ENCODE measurements at places on chromosomes 4 and X.

DNA sequence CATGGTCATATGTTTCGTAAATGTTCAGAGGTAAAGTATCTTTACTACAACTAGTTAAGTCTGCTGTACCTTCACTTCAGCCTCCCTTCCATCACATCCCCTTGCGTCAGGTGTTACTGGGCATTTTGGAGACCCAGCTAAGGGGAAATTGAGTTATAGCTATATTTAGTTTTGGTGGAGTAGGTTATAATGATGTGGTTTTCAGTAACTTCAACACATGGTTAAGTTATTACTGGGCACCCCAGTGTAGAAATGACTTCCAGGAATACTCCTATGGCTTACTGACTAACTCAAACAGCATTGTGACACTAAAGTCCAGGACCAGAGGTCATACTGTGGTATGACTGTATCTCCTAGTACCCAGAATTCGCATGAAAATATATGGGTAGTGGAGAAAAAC, 23.4 kb upstream of the ACSL1 start:
- no peak for DNase-seq

- DNase-seq: no peak
Observed at GRCh38 chr4:127775843-127776242, 6.3 kb upstream of the HSPA4L start.

GRCh38 chrX:15416133-15416993, 32.1 kb upstream of the VEGFD start:
- DNase-seq: no peak

GRCh38 chr4:73704314-73705055, 35.9 kb upstream of the CXCL8 start:
- DNase-seq: no peak

GRCh38 chr4:42819863-42820514, 72.5 kb upstream of the GRXCR1 start:
- no peak for DNase-seq

GRCh38 chrX:110985470-110985869, 110.5 kb upstream of the PAK3 start:
- DNase-seq: no peak

DNA sequence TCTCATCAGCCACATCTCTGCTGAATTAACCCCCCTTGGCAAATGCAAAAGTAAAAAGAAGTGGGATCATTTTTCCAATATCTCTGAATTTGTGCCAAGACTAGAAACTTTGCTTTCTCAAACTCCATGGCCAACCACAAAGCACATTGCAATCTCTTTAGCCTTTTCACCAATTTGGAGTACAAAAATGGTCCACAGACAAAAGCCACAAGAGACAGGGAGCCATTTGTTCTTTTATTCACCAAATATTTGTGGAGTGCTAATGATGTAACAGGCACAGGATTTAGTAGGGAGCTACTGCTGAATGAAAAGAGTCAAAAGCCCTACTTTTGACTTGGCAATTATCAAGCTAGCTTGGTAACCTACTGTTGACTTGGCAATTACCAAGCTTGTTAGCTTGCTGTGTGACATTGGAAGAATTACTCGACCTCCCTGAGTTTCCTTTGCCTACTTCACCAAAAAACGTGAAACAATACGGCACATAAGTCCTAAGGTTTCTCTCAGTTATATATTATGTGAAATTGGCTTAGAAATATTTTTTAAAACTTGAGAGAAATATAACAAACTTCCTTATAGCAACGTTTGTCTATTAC, 97.1 kb upstream of the KLF3 start:
- DNase-seq: no peak

DNA sequence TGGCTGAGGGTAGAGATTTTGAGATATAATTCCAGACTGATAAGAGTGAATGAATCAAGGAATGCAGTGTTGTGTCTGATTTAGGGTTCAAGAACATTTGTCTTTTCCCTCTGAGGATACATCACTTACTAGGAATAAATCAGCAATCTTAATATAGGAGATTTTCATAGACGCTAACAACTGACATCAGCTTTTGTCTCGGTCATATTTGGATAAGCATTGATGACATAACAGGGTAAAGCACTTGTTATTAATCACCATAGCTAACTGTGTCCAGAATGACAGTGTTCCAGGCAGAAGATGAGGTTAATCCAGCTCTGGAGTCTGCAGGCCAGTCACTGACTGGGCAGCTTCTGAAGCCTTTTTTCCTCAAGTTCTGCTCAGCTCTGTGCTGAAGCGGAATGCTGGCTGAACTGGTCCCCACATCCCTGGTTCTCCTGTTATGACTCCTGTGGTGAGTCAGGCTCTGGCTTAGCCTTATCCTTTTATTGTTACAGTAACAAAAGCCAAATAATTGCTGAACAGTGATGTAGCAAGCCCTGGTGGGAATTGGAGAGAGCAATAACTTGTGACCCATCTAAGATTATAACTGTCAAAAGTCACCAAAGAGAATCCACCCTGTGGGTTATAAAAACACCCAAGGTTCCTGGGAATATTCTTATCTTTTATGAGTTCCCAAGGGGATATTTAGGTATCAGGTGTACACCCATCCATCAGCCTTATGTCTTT, 41.8 kb downstream of the FNIP2 start:
- DNase-seq: no peak

DNA sequence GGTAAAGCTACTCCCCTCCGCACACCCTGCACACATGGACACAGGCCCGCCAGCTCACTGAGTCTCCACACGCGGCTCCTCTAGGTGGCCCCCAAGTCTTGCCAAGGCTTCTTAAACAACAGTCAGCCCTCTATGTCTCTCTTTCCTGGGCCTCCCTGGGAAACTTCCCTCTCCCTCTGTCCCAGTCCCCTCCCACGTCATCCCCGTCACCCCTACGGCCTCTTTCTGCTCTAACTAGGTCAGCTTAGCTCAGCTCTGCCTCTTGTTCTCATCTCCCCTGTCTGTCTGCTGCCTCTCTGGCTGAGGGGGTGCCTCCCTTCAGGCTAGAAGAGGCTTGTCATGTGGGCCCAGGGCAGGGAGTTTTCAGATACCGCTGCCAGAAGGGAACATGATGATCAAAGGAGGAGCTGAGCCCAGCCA, 38.8 kb downstream of the SEPTIN6 start:
- DNase-seq: no peak

DNA sequence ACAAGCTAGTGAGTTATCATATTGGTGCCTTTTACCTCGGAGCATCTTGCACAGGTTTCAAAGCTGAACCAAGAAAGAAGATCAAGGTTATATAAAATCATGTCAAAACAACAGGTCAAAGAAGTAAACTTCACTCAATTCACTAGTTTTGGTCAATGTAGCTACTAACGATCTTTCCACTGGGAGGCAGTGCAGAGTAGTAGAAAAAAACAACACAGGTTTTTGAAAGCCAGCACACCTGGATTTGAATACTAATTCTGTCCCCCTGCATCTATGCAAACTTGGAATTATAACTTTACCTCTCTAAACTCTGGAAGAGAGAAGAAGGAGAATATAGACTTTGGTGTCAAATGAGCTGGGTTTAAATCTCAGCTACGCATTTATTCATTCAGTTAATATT, 266.1 kb downstream of the GRIA3 start:
- peak; percentile 3 for DNase-seq

DNA sequence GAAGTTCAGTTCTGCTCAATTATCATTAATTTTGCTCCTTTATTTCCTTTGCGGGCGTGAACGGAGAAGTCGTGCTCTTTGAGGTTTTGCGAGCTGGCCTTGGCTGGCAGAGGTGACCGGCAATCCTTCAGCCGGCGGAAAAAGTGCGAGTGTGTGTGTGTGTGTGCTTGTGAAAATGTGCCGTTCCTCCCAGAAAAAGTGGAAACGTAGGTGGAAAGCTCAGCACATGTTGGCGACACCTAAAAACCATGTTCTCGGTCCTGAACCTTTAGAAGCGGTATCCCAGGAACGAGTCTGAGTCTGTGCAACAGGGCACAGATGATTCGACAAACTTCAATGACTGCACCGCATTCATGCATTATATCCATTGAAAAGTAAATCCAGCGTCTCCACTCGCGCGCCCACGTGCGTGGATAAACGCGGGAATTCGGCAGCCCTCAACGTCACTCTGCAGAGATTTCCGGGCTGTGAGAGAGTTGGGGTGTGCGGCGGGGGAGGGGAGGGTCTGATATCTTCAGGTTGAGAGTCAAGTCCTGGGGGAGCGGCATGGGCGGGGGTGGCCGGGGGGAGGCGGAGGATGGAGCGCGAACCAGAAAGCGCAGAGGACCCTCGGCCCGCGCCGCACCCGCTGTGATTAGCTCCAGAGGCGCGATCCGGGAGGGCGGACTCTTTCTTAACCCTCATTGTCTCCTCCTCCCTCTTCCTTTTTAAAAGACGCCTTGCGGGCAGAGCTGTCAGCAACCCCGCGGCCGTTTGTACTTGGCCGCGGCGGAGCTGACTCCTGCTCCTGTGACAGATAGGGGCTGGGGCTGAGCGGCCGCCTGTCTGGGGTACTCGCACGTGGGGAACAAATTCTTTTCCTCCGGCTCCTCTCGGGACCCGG, at the start of gene SHISA3:
TSS of gene SHISA3 (plus strand) at position 737 of the 883 bp plus-strand sequence. CDS start 569 bp downstream, outside the sequence.
- DNase-seq: peak; percentile 46

DNA sequence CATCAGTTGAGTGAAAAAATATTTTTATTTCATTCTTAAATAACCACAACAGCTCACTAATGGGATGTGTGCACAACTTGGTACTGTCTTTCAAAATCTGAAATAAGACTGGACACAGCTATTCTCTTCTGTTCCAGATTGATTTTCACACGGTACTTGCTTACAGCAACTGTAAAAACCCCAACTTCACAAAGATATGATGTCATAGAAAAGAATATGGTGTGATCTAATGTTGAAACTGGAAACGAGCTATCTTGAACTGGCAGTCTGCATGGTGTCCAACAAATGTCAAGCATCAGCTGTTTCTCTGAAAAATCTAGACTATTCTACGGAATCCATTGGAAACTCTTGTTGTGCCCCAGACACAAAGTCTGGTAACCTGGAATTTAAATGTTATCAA, 14.7 kb downstream of the HELQ start:
- peak; percentile 17 for DNase-seq

- DNase-seq: no peak
Observed at GRCh38 chrX:374596-374995, 12.1 kb downstream of the PPP2R3B start.

GRCh38 chrX:49892542-49892941, 13.3 kb downstream of the USP27X start:
- DNase-seq: no peak

DNA sequence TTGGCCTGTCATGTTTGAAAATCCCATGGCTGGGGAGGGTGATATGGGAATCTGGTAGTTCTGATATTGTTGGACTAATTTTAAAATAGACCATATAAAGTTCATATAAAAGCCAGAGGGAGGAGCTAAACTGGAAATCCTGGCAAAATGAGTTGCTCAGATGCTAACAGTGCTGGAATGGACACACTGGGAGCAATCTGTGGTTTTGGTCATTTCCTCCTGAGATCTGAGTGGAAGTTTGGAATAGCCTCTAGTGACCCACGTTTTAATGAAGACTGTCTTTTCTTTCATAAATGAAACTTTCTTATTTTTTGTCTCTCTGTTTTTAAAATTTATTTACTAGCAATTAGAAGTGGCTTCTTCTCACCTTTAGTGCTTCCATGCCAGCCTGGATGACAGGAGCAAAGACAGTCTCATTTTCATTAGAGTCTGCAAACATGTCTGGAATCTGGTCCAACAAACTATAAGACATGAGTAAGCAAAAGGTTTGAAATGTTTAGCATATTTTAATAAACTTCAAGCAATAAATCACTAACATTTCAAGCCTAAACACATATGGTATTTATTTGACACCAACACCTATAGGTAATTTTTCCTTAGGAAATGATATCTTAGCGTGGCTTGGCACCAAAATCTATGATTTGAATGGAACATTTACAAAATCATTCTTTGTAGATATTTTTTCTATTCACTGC, 66.6 kb downstream of the METTL14 start:
- no peak for DNase-seq

GRCh38 chrX:24643116-24643515, 4.0 kb downstream of the PCYT1B start:
- no peak for DNase-seq

GRCh38 chr4:147958057-147958456, 226.2 kb downstream of the ARHGAP10 start:
- no peak for DNase-seq

DNA sequence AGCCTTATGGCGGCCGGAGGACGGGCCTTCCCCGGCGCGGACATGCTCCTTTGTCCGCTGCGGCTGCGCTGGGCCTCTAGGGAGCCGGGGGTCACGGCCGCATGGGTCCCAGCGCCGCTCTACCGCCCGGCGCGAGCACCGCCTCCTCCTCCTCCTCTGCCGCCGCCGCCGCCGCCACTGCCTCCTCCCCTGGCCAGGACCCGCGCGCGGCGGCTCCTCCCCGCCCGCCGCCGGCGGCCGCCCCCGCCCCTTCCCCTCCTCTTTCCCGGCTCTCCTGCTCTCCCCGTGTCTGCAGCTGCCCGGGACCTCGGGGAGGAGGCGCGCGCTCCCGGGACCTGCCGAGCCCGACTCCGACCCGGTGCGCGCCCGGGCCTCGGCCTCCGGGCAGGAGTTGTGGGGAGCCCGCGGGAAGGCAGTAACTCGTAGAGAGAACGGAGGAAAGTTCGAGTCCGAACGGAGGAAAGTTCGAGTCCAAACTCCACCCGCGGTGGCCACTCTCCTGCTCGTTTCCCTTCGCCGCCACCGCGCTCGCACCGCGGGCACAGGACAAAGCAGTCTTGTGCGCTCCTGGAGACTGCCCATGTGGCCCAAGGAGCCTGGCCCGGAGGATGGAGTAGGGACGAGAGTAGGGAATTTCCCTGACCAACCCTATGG, at the start of gene ADGRA3:
TSS of gene ADGRA3 (minus strand) at position 179 of the 654 bp plus-strand sequence. CDS start 282 bp downstream, outside the sequence.
- peak; percentile 40 for DNase-seq

GRCh38 chr4:16384576-16384975, 158.3 kb upstream of the TAPT1 start:
- no peak for DNase-seq
